Pulmonary artery endothelial cell (primary cell): ENCODE measurements at places on chromosomes 4 and X. TPM values are rescaled to one million over a fixed set of nuclear protein-coding genes. Genes with fewer than 3 reads are reported as not detected.

Gene BEND2
- not detected in 2 replicates for total RNA-seq

Gene EGFL6
- not detected in 2 replicates for total RNA-seq

Gene PCYT1B
- total RNA-seq = under 0.01 and 0.11 TPM in 2 replicates

Gene KLB
- not detected in 2 replicates for total RNA-seq

Gene PCDH19
- total RNA-seq = 0.11 and 0.33 TPM in 2 replicates

Gene ITM2A
- 1.5 and 15.4 TPM in 2 replicates for total RNA-seq

Gene SPACA5
- not detected in 2 replicates for total RNA-seq

Gene TENM3
- 17.8 and 26.4 TPM in 2 replicates for total RNA-seq

Gene CCDC149
- total RNA-seq = 6.8 and 11.1 TPM in 2 replicates

Gene MAGEC2
- total RNA-seq = not detected in 2 replicates

Gene NOX1
- total RNA-seq = not detected in 2 replicates

Gene TMEM35A
- 3.1 and 9.1 TPM in 2 replicates for total RNA-seq

Gene AWAT2
- 0.07 and 0.18 TPM in 2 replicates for total RNA-seq

Gene HTN3
- not detected in 2 replicates for total RNA-seq

Gene SLC9B2
- 19.8 and 22.7 TPM in 2 replicates for total RNA-seq

Gene F11
- total RNA-seq = not detected in 2 replicates
